ENCODE measurements at places on chromosomes 12 and 14.

DNA sequence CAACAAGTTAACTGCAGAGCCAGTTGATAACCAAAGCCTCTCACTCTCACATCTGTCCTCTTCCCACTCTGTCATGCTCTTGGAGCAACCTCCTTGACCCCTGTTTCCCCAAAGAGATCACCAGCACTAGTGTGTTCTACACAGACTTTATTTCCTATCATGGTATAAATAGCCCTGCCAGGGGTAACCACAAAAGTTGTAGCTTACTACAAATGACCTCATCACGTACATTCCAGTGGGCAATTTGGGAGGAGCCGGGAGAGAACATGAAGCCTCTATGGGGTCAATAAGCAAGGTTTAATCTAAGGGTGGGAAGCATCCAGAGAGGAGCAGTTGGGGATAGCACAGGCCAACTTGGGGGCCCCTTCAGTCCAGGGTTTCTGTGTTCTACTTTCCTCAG, 186.5 kb downstream of the KCNA5 start:
- DNase-seq: no peak

GRCh38 chr14:61280526-61281185, 482 bp downstream of the TMEM30B start:
- DNase-seq: peak; percentile 61

DNA sequence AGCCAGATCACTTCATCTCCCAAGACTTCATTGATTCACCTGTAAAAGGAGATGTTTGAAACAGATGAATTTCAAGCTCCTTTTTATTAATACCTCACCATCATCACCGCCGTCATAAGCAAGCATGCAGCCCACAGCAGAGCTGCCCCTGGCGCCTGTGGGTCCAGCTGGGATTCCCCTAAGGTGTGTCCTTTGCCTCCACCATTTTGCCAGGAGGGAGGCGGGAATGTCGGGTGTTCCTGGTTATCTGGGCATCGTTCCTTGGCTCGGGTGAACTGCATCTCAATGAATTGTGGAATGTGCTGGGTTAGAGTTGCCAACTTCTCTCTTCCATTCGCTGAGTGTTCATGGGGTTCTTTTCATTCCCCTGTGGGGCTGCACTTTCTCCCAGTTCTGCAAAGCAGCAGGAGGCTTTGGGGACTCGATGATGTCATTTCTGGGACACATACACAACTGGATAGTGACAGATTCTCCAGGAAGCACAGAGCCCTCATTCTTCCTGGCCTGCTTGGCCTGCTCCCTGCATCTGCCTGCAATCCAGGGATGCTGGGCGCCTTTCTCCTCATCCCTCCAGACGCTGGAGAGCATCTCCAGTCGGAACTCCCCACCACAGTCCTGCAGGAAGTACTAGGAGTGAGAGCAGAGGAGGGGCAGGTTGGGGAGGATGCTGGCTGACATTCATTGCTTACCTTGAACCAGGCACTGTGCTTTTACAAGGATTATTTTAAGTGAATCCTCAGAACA, 10.1 kb downstream of the CCND2 start:
- DNase-seq: no peak

- peak; percentile 89 for DNase-seq
These were observed at the start of gene C12orf42 for GRCh38 chr12:103495469-103496456. TSS of gene C12orf42 (minus strand) at chr12:103495968. CDS start at chr12:103478426, 17,542 bp downstream.

DNA sequence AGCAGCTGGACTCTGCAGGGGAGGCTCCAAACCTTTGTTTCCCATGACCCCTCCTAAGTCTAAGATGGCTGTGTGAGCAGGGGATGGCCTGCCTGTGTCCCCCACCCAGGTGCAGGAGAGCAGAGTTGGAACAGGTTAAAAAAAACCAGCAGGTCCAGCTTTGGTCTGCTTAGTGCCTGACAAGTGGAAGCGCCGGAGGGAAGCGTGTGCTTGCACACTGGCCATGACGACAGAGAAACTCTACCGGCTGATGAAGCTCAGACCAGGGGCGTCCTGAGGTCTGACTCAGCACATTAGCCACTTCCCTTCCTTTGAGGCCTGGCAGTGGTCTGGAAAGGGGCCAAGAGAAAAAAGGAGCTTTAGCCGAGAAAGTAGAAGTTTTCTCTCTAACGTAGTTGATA, 280.1 kb downstream of the VRK1 start:
- DNase-seq: peak; percentile 53

GRCh38 chr12:10101648-10102220, 2.9 kb upstream of the CLEC1A start:
- DNase-seq: no peak

GRCh38 chr12:92467886-92468285, 234.9 kb upstream of the PLEKHG7 start:
- no peak for DNase-seq

- DNase-seq: no peak
These were observed 822.9 kb downstream of the VRK1 start for GRCh38 chr14:97620066-97620465.

- no peak for DNase-seq
These were observed 48.4 kb upstream of the TMTC2 start for GRCh38 chr12:82638324-82638723.

GRCh38 chr14:74879427-74880182, 2.1 kb upstream of the DLST start:
- peak; percentile 10 for DNase-seq

DNA sequence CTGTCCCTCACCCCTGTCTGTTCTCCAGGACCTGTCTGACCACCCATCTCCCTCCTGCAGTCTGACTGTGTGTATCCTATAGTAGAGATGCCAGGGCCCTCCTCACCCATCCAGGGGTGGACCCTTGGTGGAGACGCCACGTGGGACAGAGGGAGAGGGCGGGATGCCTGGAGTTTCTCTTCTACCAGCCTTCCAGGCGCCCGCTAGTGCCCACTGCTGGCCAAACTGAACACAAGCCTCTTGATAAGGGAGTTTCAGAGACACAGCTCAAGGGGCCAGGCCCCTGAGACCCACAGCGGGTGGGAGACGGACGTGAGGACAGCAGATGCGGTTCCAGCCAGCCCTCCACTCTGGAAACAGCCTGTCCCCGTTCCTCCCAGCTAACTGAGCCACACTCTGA, 147.3 kb downstream of the RBM19 start:
- peak; percentile 78 for DNase-seq

GRCh38 chr14:93984070-93984469, 7.7 kb upstream of the ASB2 start:
- no peak for DNase-seq

DNA sequence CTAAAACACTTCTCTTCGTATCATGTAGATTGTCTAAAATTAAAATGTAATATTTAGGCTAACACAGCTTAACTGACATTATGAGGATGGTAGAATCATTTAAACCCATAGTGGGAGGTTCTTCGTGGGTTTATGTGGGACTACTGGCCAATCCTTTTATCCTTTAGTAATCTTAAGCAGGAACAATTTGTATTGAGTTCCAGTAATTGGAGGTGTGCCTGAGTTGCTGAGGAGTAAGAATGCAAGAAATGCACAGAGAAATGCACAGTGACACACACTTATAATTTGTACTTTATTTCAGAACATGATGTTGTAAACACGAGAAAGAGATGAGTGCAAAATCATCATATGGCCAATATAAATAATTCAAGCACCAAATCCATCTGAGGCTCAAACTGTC, 22.3 kb downstream of the OTOGL start:
- no peak for DNase-seq

- no peak for DNase-seq
These were observed 132.5 kb upstream of the RFLNA start for GRCh38 chr12:124162151-124163110.

DNA sequence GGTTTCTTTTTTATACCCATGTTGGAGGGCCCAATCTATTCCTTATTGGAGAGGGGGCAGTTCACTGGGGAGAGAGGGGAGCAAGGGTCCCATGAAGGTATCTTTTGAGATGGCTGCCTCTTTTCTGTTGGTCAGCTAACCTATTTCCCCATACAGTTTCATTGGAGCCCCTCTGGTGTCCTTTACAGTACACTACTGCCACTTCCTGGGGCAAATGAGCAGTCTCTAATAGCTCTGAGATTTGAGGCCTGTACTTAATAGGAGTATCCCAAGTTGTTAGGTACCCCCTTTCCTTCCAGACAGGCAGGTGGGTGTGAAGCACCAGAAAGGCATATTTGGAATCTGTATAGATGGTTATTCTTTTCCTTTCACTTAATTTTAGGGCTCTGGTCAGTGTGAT, 41.3 kb upstream of the RNU6-8 start:
- no peak for DNase-seq

DNA sequence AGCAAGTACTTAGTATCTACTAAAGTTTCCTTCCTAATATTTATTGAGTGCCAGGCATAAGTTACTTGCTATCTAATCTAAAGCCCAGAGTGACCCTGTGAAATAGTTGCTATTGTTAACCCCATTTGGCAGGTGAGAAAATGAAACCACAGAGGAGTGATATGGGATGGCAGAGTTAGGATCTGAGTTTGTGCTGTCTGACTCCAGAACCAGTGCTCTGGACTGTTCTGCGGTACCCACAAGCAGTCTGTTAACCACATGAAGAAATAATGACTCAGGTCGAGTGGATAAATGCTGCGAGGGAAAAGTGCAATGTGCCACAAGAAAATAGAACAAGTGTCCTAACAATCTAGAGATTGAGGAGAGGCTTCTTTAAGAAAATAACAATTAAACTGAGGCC, 60.7 kb upstream of the GZMB start:
- no peak for DNase-seq

DNA sequence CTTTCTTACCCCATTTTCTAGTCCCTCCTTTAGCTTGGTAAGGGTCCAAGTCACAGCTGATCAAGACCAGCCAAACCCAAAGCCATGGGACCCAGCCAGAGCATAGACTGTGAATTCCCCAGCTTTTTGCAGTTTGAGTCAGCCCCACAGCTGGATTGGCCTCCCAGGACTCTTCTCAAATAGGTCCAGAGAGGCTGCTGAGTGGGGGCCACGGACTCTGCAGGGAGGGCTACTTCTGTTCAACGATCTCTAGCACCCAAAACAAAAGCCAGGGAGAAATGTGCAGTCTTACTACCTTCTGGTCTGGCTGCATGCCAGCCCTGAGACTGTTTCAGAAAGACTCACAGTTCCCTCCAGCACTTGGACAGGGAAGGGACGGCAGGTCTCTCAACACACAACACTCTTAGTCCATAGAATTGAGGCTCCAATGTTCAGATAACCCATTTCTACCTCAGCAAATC, 1.6 kb downstream of the VDR start:
- DNase-seq: no peak

DNA sequence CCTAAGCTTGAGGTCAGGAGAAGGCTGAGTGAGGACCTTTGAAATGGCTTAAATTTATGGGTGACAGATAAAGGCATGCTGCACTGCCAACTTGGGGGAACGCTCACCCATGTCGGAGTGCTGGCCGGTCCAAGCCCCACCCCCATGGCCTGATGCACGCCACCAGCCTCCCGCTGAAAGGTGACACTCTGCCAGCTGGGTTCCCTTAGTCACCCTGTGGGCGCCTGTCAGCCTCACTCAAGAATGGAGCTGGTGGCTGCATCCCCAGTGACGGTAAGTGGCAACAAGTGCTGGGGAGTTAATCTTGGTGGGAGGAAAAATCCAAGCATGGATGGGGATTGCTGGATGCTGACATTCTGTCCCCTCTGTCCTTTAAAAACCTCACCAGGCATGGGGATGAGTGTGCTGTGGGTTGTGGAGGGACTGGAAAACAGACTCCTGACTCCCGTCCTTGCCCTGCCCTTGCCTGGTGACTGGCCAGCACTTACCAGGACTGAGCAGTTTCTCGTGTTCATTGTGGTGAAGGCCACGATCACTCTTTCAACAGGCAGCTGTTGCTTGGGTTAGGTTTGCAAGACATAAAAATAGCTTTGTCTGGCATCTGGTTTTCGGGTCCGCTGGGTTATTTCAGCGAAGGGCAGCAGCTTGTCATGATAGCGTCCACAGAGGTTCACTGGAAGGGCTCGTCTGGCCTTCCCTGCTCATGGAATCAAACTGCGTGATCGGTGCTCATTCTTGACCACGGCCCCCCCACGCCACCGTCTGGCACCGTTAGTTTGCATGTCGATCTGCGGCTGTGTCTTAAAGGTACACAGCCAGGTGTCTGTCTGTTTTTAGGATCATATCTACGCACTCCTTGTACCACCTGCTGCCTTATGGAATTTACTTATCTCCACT, 15.0 kb downstream of the ACACB start:
- DNase-seq: peak; percentile 15

DNA sequence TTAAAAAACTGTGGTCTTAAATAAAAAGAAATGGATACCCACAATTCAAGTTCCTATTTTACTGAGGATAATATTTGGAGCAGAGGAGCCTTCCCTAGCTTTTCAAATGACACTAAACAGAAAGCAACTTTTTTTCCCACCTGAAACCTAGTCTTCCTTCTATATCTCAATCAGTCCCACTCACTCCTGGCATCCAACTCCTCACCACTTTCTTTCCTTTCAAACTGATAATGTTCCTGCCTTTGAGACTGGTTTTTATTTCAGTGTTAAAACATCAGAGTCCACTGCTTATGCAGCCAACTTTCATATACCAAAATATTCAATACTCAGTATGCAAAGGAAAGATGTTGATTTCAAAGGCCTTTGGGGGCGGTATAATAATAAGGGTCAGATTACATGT, 225.6 kb downstream of the GXYLT1 start:
- DNase-seq: no peak

DNA sequence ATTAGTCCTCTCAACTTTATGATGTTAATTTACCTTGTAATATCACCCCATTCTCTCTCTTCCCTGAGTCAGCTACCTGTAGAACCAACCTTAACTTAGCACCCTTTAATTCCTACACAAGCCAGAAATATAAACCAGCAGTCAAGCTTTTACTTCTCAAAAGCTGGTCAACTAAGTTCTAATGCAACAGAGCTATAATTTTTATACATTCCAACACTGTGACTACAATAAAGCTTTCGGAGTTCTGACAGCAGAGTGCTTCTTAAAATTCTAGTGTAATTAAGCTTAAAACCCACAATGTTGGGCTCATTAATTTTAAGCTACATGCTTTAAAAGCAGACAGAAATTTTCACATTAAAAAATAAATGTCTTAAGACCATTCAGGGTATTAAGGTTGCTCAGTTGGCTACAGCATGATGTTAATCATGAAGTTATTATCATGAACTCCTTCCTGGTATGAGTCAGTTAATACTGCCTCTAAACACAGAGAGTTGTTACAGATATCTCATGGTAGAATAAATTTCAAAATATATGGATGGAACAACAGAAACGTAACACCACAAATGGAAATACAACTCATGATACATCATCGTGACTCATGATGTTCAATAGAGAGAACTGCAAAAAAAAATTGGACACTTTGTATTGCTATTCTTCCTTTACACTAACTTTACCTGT, 126.7 kb downstream of the EPS8 start:
- no peak for DNase-seq
